ENCODE measurements at places on chromosomes 4 and X. TPM values are rescaled to one million over a fixed set of nuclear protein-coding genes. Genes with fewer than 3 reads are reported as not detected.

DNA sequence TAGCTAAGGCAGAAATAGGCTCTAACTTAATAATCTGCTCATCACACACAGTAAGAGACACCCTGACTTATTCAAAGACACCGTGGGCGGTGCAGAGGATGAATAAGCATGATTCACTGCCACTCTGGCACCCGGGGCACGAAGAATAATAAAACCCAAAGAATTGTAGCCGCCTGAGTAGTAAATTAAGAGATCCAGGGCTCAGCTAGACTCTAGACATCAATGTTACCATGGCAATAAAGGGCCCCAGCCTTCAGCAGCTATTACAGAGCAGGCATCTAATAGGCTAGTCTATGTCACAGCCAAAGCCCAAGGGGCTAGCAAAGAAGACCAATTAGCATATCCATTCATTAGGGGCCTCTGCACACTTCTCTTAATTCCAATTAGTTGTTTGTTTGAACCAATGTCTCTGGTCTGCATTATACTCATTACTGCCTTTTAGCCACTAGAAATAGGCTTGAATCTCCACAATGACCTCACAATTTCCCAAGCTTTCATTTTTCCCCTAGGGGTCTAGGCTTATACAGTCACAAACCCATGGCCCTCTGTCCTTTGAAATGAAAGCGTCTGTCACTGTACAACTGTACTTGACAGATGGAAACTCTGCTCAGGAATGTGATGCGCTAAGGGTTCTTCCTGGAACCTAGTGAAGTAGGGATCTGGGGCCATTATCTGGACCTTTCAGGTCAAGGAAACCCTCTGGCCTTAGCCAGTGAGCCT, 3.0 kb upstream of the ATP1B4 start:
- no peak overlapping the region for H3K4me3 ChIP-seq
- DNase-seq: no peak
- H3K4me1 ChIP-seq: no peaks in the 10 kb centered on the region
- no peaks in the 10 kb centered on the region for H3K27me3 ChIP-seq
- H3K27ac ChIP-seq: no peak overlapping the region
- no peaks in the 10 kb centered on the region for H3K36me3 ChIP-seq

GRCh38 chr4:3527914-3528876, 4.0 kb downstream of the LRPAP1 start:
- H3K27ac ChIP-seq: no peak overlapping the region
- H3K4me1 ChIP-seq: peaks cover 43% of the 10 kb centered on the region
- H3K27me3 ChIP-seq: no peaks in the 10 kb centered on the region
- DNase-seq: peak; percentile 36
- no peak overlapping the region for H3K4me3 ChIP-seq
- H3K36me3 ChIP-seq: no peaks in the 10 kb centered on the region

Gene MAGEA6
- 1.6 TPM for total RNA-seq

Gene ALAS2
- total RNA-seq: not detected

GRCh38 chr4:184924516-184924915, 93.8 kb upstream of the HELT start:
- no peaks in the 10 kb centered on the region for H3K36me3 ChIP-seq
- H3K4me3 ChIP-seq: no peak overlapping the region
- no peaks in the 10 kb centered on the region for H3K4me1 ChIP-seq
- no peak for DNase-seq
- H3K27me3 ChIP-seq: no peaks in the 10 kb centered on the region

DNA sequence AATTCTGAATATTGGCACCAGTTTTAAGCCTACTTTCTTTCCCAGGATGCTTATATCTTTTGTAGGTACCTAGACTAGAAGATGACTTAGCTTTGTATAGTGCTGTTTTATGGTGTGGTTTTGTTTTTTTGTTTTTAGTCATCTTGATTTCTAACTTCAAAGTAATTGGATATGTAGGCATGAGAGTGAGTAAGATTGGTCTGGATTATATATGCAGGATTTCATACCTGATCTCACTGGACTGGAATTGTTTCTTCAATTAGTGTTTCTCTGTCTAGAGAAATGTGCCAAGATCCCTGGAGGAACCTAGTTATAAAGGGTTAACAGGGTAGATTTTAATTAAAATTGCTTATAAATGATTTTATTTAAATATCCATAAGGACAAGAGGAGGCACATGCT, 23.1 kb downstream of the NAP1L5 start:
- H3K27me3 ChIP-seq: no peaks in the 10 kb centered on the region
- DNase-seq: no peak
- H3K36me3 ChIP-seq: no peaks in the 10 kb centered on the region
- H3K4me1 ChIP-seq: peaks cover 10% of the 10 kb centered on the region
- H3K27ac ChIP-seq: no peak overlapping the region

DNA sequence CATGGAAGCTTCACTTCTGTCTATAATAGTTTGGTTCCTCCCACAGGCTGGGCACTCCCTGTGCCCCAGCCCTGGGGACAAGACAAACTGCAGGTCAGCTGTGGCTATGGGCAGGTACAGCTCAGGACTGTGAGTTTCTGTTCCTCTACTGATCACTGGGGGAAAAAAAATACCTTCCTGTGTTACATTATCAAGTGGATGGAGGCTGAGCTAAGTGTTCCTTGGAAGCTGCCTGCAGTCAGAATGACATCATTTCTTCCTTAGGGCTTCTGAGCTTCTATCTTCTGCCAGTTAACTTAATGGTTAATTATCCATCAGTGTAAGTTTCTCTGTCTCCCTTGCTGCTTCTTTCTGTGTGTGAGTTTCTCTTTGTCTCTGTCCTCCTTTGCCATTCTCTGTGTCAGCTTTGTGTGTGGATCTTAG, 4.6 kb downstream of the RAB33A start:
- peak; percentile 60 for DNase-seq
- no peaks in the 10 kb centered on the region for H3K36me3 ChIP-seq
- peaks cover 53% of the 10 kb centered on the region for H3K4me1 ChIP-seq
- peak overlapping the region; percentile 44 for H3K4me3 ChIP-seq
- H3K27me3 ChIP-seq: no peaks in the 10 kb centered on the region

DNA sequence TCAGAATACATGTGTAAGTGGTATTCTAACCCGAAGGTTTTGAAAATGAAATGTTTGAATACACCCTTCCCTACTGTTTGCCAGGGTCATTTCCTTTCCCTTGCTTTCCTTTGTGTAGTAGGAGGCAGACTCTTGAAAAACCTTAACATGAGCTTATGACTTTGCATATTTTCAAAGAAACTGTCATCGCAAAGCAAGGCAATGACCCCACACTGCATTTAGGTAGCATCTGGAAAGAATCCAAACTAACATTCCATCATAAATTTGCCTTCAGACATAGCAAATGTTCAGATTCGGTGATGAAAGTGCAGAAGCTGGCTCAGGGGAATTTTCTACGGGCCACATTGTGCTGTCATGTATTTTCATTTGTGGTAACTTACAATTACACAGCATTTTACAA, 32.3 kb downstream of the SH2D1A start:
- H3K4me3 ChIP-seq: no peak overlapping the region
- no peaks in the 10 kb centered on the region for H3K36me3 ChIP-seq
- H3K27ac ChIP-seq: no peak overlapping the region
- no peak for DNase-seq

DNA sequence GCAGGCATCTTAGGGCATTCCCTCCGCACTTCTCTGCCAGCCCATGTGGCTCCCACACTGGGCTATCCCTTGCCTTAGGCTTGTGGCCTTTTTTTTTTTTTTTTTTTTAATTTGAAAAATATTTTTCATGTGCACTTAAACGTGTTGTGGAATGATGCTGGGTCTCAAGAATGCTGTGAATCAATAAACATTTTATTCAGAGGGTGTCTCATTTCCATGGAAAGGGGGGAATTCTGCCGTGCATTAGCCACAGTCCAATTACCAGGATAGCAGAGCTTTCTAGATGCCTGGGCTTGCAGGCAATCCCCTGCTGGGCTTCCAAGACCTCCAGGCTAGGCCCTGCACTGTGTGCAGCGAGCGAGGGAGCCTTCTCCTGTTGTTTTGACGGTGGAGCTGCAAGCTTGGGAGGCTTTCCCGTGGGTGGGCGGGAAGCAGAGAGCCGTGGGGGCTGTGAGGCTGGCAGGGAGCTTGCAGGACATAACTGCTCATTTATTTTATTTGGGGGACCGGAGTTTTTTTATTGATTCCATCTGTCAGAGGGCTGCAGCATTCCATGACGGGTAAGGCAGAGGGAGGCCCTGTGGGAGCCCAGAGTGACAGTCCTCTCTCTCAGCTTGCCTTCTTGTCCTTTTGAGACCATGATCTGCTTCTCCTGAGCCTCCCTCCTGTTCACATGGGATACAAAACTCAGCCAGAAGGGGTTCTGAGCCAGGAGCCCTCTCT, 2.6 kb upstream of the CPZ start:
- no peak for DNase-seq
- no peak overlapping the region for H3K27ac ChIP-seq
- no peaks in the 10 kb centered on the region for H3K36me3 ChIP-seq
- H3K27me3 ChIP-seq: no peaks in the 10 kb centered on the region
- no peaks in the 10 kb centered on the region for H3K4me1 ChIP-seq

GRCh38 chr4:48780865-48781214, 761 bp upstream of the FRYL start:
- H3K4me1 ChIP-seq: peaks cover 37% of the 10 kb centered on the region
- H3K27ac ChIP-seq: peak overlapping the region; percentile 27
- H3K4me3 ChIP-seq: peak overlapping the region; percentile 84
- DNase-seq: peak; percentile 75
- H3K36me3 ChIP-seq: no peaks in the 10 kb centered on the region
